ENCODE measurements at places on chromosomes 7 and 10. TPM values are rescaled to one million over a fixed set of nuclear protein-coding genes. Genes with fewer than 3 reads are reported as not detected.

Gene ACSM6
- total RNA-seq: not detected

Gene ABCC2
- 0.36 TPM for total RNA-seq

Gene HTR7
- total RNA-seq: 0.92 TPM

Gene NPY4R2
- not detected for total RNA-seq

Gene UCMA
- not detected for total RNA-seq

Gene ZNF775
- total RNA-seq: 1.3 TPM

Gene BTBD16
- total RNA-seq: 0.16 TPM

Gene MACC1
- total RNA-seq: 22.3 TPM

Gene STEAP4
- 23.6 TPM for total RNA-seq

Gene FAM131B
- total RNA-seq: 0.44 TPM

DNA sequence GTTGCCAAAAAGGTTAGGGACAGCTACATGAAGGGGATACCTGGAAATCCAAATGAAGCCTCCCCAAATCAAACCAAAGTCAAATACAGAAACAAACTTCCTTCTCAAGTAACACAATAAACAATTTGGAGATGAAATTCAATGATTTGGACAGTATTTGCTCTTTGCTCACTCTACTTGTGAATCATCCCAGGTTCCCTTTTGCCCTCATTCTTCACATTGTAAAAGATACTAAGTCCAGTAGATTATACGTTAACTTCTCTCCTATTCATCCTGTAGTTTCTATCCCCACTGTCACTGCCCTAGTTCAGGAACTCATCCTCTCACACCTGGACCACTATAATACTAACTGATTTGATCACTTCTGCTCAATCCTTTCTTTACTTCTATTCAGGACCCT, 28.3 kb downstream of the FZD1 start:
- no peak for ATAC-seq

GRCh38 chr10:35335133-35336083, 901 bp upstream of the CCNY start:
- peak; percentile 18 for ATAC-seq

- peak; percentile 89 for ATAC-seq
These were observed 44.6 kb upstream of the ANAPC16 start for GRCh38 chr10:72171175-72171630.

DNA sequence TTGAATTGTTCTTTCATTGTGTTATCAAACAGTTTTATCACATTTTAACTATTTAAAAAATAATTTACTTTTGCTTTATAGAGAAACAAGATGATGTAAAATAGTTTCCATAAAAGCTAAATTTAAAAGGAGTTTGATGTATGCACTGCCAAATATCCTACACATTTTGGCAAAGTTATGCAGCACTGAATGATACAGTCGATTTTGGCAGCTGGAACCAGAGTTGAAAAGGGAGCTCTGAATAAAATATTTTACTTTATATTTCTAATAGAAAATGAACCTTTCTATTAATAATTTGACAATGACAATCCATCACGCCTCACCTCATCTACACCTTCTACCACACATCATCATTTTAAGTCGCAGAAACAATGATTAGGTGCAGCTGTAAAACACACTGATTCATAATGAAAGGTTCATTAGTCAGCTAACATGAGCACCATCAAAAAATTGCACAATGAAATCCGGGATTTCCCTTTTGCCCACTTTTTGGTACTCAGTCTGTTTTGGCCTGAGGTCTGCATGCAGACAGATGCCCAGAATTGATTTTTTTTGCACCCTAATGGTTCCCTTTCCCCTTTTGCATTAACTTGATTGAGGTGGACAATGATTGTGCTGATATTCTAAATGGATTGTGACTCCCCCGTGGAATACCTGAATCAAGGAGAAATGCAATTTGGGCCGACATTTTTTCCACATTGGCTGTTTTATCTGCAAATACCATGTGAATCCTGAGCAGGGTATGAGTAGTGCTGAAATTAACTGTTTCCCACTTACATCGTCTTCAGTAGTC, 105.8 kb downstream of the THSD7A start:
- ATAC-seq: no peak

DNA sequence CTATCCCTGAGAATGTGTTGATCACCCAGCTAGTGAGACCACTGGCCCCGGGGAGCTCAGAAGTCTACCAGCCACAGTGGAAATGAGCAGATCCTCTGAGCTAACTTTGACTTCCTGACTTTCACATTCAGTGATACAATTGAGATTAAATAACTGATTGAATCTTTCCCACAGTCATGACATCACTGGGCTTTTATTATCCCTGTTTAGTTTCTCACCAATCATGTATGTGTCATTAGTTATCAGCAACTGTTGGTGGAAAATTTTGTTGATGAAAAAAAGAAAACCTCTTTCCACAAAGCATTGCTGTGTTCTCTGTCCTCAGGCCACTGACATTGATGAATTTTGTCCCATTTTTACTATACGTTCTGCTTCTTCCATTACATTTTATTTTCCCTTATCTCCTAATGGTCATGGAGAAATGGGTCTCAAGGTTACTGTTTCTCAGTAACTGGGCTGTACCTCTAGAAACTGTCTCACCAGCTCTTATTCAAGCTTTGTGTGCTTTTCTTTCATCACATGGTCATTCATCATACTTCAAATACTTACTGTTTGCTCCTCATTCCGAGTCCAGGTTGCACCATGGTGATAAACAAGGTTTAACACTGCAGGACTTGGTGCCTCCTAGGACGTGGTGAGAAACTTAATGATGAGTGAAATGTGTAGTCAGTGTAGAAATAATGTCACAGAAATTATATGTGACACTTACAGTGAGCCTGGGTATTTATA, 304.7 kb downstream of the CDK14 start:
- no peak for ATAC-seq

- ATAC-seq: no peak
These were observed 38.3 kb upstream of the TUBB8 start for GRCh38 chr10:87177-88080.

DNA sequence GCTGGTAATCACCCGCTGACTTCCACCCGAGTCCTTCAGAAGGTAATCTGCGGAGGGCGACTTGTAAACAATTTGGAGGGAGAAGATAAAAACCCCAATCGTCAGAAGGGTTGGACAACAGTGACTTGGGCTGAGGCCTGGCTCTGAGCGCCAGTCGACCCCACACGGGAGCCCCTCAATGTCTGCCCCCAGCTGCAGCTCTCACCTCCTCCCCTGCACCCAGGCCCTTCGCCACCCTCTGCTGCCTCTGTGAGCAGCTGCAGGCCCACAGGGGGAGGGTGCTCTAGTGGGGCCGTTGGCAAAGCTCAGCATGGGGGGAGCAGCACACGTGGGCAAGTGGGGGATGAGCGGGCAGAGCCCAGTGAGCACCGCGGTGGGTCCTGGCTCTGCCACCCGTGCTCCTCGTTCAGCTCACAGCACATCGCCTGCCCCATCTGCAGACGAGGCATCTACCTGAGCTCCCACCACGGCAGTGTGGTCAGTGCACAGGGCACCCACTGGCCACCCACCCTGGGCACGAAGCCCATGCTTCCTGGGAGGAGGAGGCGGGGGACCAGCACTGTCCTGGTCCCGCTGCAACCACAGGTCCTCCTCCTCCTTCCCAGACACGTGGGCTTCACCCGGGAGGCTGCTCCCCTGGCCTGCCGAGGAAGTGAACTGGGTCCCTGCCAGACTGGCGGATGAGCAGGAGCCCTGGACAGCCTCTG, 280.5 kb downstream of the ELFN1 start:
- no peak for ATAC-seq

GRCh38 chr7:80832006-80832405, 86.8 kb downstream of the SEMA3C start:
- no peak for ATAC-seq

GRCh38 chr7:141946796-141947195, at the start of gene CLEC5A:
CLEC5A (minus strand) TSS chr7:141946974; CDS start chr7:141946292, 682 bp downstream.
- ATAC-seq: no peak

GRCh38 chr10:85527616-85528317, 838.8 kb downstream of the GRID1 start:
- peak; percentile 83 for ATAC-seq

- ATAC-seq: no peak
These were observed 80.6 kb downstream of the NRCAM start for GRCh38 chr7:108375668-108376067.

DNA sequence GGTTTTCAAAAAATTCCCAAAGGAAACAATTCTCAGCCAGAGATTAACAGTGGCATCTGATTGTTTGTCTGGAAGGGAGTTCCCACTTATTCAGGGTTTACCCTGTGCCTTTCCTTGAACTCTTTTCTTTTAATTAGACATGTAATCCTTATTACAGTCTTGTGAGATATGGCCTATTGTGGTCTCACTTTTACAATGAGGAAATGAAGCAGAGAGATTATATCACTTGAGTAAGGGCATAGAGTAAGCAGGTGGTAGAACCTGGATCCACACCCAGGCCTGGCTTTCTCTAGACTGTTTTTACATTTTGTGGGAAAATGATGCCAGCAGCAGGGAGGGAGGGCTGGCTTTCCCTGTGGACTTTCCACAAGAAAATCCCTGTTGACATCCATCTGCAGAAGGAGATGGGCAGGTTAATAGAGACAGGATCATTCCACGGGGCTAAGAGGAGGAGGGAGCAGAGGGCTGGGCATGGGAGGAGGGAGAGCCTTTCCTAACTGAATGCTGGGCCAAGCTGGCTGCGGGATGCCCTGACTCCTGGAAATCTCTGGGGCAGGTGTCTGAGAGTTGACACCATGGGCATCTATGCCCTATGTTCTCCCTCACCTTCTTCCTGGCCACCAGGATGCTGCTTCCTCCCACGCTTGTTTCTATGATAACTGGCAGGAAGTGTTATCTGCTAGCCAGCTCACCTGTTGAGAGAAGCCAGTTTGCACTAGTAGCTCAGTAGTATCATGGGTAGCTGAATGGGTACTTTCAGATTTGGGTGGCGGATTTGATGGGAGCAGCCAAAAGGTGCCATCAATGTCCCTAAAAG, 28.7 kb upstream of the ARHGAP22 start:
- ATAC-seq: no peak

DNA sequence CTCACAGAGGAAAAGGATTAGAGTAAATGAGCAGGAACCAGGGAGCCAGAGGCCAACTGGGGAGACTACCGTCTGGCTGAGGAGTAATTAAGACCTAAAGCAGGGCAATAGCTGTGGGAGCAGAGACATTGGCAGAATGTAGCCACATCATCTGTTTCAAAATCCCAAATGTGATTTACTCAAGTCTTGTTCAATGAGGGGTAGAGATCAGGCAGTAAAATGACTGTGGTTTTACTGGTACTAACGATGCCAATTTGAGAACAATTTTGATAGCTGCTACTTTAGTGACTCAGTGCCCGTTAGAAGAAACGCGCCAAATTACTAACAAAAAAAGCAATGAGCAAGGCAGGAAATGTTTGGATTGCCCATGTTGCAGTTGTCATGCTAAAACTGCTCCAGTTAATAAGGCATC, 12.7 kb upstream of the MIOS start:
- ATAC-seq: no peak

GRCh38 chr7:47896809-47897423, 51.4 kb downstream of the PKD1L1 start:
- ATAC-seq: no peak

GRCh38 chr10:131963350-131963749, 18.4 kb downstream of the BNIP3 start:
- ATAC-seq: no peak

GRCh38 chr10:84158061-84158460, 15.5 kb upstream of the GPR15LG start:
- no peak for ATAC-seq

DNA sequence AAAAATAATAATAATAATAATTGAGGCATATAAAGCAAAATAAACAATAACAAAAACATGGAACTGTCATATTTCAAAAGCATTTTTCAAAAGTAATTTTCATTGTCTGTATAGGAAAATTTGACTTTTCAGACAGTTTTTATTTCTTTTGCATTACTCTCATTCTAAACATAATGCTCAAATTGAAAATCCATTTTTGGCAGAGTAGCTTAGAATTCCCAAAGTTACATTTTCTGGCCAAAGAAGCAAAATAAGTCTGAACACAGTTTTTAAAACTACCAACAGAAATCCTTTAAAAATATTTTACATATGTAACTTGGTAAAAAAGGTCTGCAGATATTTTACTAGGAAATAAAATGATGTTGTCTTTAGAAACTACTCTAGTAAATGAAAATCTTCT, 535.4 kb downstream of the ANKRD7 start:
- no peak for ATAC-seq

DNA sequence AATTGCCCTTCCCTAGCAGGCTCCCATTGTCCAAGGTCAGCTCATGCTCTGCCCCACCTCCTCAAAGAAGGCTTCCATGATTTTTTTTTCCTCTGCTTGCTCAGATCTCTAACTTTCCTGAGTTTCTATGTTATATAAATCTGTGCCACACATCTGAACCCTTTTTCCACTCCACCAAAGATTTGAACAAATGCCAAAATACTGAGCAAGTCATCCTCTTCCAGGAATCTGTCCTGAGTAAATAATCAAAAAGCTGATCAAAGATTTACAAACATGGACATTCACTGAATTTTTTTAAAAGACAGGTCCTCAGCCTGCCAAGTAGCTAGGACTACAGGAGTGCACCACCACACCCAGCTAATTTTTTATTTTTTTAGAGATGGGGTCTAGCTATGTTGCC, 102.8 kb upstream of the ARID5B start:
- ATAC-seq: no peak

- no peak for ATAC-seq
These were observed 5.7 kb downstream of the CUBN start for GRCh38 chr10:17123961-17124360.

- peak; percentile 50 for ATAC-seq
These were observed 256.9 kb upstream of the NFE2L3 start for GRCh38 chr7:25894902-25895791.

DNA sequence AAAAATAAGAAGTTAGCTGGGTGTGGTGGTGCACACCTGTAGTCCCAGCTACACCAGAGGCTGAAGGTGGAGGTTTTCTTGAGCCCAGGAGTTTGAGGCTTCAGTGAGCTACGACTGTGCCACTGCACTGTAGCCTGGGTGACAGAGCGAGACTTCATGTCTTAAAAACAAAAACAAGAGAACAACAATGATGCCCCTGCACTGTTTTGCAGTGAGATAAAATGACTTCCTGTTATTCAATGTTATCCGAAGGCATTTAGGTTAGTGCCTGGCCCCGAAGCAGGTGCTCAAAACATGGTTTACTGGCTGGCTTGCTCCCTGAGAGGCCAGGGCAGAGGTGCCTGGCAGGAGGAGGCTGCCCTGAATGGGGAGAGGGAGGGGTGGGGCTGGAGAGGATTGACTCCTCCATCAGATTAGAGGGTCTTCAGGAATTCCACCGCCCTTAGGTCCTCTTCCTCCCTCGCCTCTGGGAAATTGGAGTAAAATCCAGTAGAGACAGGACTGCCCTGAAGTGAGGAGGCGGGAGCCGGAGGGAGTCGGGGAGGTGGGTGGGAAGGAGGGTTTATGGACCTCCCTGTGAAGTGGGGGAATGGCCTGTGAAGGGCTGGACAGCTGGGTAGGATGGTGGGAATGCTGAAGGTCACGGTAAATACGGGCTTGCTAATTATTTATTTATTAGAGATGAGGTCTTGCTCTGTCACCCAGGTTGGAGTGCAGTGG, 6.8 kb upstream of the CLDN4 start:
- ATAC-seq: no peak

GRCh38 chr7:2138146-2138765, 94.5 kb downstream of the MAD1L1 start:
- ATAC-seq: no peak

GRCh38 chr7:97503367-97504094, 228.4 kb upstream of the TAC1 start:
- no peak for ATAC-seq
